Activated naive CD4-positive, alpha-beta T cell treated with anti-CD3 and anti-CD28 coated beads, Interleukin-2, amount 50 U/mL, for 72 hours (primary cell): ENCODE measurements at places on chromosomes 13 and 19.

DNA sequence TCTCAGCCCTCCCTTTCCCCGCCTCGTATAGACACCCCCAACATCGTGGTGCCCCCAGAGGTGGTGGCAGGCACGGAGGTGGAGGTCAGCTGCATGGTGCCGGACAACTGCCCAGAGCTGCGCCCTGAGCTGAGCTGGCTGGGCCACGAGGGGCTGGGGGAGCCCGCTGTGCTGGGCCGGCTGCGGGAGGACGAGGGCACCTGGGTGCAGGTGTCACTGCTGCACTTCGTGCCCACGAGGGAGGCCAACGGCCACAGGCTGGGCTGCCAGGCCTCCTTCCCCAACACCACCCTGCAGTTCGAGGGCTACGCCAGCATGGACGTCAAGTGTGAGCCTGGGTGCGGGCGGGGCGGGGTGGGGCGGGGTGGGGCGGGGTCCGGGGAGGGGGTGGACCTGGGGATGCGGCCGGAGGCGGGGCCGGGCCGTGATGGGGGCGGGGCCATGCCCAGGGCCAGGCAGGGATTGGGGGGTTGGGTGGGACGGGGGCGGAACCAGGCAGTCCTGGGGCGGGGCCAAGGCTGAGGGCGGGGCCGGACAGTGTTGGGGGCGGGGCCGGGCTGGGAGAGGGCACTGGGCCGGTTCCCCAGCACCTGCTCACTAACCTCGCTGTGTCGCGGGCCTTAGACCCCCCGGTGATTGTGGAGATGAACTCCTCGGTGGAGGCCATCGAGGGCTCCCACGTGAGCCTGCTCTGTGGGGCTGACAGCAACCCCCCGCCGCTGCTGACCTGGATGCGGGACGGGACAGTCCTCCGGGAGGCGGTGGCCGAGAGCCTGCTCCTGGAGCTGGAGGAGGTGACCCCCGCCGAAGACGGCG, 7.8 kb downstream of the MAG start:
- no peak for DNase-seq

DNA sequence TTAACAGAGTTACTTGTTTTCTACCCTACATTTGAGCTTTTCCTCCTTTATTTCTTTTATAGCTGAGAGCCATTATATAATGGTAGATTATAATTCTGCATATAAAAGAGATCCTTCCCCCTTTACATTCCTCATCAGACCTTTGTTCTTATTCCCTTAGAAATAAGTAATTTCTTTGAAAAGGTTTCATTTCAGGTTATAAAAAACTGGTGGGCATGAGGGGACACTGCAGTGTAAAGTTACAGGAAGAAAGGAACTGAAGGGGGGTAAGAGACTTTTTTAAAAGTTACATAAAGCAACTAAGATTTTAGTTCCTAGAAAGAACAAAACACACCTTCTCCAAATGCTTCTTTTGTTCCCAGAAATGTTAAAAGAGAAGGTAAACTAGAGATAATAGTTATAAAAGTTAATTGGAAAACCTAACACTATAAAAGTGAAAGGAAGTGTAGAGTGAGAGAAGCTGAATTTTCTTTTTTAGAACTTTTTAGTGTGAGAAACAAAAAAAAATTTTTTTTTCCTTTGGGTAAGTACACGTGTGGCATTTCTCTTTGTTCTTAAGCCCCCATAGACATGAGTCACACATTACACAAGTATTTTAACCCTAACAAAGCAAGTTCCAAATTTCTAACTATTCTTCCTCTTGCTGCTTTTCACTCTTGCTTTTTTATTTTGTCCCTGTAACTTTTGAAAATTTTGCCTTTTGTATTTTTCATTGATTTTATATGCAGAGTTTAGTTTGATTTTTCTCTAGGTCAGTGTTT, 106.4 kb upstream of the MLNR start:
- DNase-seq, result no peak

- no peak for DNase-seq
Measured at GRCh38 chr13:99630269-99630898, 129.1 kb downstream of the TM9SF2 start.

DNA sequence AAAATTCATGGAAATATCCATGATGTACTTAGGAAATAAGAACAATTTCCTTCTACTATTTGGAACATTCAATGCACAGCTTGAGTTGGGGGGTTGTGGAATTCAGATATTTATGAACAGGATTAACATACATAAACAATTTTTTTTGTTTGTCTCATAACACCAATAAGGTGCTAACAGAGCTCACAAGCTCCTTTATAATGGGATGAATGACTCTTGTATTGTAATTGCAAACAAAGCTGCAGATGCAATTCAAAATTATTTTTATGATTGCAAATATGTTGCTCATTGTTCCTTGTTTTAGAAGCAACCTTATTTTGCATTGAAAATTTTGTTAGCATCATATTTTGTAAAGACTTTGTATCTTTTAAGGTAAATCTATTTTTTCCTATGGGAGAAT, 265.7 kb downstream of the PCDH17 start:
- DNase-seq, result no peak

GRCh38 chr13:78265098-78265497, 338.3 kb downstream of the POU4F1 start:
- DNase-seq, result no peak

DNA sequence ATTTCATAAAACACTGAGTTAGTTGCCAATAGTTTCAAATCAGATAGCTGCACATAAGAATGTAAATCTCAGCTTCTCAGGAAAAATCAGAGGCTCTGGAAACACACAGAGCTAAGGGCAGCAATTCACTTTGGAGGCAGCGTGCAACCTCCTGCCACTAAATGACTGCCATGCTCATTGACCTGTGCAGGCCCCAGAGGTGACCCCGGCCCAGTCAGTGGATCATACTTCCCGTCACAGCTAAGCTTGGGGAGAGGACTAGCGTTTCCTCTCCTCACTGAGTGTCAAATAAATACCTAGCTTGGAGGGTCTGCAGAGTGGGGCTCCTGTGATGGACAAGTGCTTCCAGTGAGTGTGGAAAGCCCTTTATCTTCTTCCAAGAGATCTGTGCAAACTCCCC, 67.2 kb downstream of the UQCRFS1 start:
- DNase-seq, result no peak

GRCh38 chr13:95492044-95492801, 60.3 kb upstream of the CLDN10 start:
- DNase-seq, result no peak

DNA sequence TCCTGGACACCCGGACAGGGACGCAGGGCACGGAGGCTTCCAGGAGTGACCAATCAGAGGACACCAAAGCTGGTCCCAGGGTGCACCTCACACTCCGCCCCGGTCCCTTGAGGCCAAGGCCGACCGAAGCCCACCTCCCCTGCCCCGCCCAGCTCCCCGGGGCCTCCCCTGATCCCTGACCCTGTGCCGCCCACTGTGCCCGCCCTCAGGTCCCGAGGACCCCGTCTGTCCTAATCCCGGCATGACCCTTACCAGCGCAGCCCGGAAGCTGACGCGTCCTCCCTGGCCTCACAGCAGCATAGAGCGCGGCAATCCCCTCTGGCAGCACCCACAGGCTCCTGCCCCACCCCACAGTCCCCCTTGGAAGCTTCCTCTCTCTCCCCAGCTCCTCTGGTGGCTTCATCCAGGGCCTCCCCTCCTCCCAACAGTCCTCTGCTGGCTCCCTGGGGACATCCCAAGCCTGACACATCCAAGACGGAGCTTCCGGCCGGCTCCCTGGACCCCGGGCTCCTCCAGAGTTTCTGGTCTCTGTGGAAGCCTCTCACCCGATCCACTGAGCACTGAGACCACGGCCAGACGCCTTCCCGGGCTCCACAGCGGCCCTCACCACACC, 7.4 kb upstream of the CDC34 start:
- DNase-seq, result no peak

- no peak for DNase-seq
Measured at GRCh38 chr13:99978799-99979452, 2.7 kb upstream of the ZIC2 start.

DNA sequence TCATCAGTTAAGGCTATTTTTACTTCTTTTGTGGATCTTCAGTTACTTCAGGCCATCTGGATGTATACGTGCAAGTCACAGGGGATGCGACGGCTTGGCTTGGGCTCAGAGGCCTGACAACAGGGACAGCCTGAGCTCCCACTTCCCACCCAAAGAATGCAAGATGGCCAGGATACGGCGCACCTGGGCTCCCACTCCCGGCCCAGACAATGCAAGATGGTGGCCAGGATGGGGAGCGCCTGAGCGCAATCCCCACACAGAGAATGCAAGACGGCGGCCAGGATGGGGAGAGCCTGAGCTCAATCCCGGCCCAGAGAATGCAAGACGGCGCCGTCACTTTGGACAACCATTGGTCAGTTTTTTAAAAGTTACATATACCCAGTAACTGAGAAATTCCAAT, 25.3 kb upstream of the MIER2 start:
- DNase-seq, result no peak

- DNase-seq, result no peak
Measured at GRCh38 chr13:44818428-44818827, 170.8 kb downstream of the NUFIP1 start.

- no peak for DNase-seq
Measured at GRCh38 chr19:57068921-57069697, 50.7 kb upstream of the USP29 start.

DNA sequence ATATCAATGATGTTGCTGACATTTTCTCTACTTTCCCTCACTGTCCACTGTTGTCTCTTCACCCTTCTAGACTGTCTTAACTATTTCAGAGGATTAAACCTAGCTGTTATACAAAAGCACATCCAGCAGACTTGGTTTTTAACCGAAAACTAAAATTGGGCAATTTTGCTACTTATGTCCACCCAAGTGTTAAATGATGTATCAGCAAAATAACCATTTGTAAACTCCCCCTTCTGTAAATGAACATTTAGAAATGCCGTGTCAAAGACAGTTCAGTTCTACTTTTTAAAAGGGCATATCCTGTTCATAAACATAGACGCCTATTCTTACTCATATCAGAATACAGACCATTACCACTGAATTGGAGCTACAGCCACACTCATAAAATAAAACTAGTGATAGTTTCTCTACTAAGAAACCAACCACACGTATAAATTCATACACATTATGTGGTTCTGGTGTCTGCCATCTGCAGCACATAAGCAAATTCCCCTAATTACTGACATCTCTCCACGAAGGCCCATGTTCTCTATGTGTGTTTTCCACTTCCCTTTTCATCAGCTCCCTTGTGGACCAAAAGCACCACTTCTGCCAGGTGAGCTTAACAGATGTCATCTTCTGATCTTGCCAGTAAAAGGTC, 1091.8 kb downstream of the PCDH9 start:
- DNase-seq, result no peak

GRCh38 chr19:34804115-34804514, 31.1 kb upstream of the ZNF599 start:
- no peak for DNase-seq

GRCh38 chr19:49403404-49404187, 15.5 kb downstream of the KASH5 start:
- no peak for DNase-seq

- DNase-seq, result no peak
Measured at GRCh38 chr13:107395927-107396662, 819.2 kb downstream of the LIG4 start.

- DNase-seq, result no peak
Measured at GRCh38 chr13:21733475-21734263, 62.8 kb downstream of the FGF9 start.

- no peak for DNase-seq
Measured at GRCh38 chr13:109684824-109685202, 101.6 kb downstream of the IRS2 start.

GRCh38 chr13:110797230-110797877, 83.9 kb downstream of the ING1 start:
- no peak for DNase-seq

GRCh38 chr13:71252184-71252704, 614.8 kb downstream of the DACH1 start:
- no peak for DNase-seq

DNA sequence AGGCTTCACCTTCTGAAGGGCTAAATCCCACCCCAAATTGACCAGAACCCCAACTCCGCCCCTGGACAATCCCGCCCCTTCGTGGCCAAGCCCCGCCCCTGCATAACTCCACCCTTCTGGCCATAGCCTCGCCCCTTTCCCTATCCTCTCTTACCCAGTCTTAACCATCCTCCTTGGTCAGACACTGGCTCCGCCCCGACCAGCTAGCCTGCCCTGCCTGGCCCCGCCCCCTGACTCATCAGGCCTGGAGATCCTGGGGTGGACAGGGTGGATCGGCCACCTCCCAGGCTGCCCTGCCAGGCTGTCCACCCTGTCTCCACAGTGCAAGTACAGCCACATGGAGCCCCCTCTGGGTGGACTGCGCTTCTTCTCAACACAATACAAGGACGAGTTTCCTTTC, 8.0 kb upstream of the ZNF358 start:
- DNase-seq, result no peak

DNA sequence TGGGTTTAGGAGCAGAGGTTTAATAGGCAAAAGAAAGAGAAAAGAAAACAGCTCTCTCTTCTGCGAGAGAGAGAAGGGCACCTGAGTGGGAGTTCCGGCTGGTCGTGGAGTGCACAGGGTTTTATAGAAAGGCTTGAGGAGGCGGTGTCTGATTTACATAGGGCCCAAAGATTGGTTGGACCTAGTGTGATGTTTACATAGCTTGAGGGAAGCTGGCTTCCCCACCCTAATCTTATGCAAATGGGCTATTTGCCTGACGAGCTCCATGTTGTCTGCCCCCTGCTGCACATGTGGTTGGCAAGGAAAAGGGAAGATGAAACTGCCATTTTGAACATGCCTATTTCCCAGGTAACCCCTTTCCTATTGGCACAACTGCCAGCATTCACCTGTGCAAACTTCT, 21.5 kb upstream of the MEDAG start:
- DNase-seq, result no peak

DNA sequence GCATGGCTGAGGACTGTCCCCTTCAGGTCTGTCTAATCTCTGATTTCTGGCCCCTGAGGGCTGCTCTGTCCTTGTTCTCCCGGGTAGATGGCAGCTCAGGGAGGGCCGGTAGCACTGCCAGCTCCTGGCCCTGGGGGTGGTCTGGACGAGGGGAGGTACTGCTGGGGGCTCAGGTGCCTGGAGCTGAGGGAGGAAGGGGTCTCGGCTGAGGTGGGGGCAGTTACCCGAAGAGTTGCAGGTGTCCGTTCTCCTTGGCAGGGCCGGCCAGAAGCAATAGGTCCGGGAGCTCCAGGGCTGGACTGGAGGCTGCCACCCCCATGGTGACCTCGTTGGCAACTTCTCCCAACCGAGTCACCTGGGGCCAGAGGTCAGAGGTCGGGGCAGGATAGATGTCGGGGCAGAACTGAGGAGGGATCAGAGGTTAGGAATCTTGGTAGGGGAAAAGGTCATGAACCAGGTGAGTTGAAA, 1.2 kb upstream of the EMC10 start:
- no peak for DNase-seq

GRCh38 chr13:112133499-112134390, 66.8 kb downstream of the SOX1 start:
- no peak for DNase-seq
